ENCODE measurements at places on chromosomes 3 and 15.

GRCh38 chr3:32655167-32655566 is 29.8 kb upstream of the CNOT10 start:
- no peak for DNase-seq

DNA sequence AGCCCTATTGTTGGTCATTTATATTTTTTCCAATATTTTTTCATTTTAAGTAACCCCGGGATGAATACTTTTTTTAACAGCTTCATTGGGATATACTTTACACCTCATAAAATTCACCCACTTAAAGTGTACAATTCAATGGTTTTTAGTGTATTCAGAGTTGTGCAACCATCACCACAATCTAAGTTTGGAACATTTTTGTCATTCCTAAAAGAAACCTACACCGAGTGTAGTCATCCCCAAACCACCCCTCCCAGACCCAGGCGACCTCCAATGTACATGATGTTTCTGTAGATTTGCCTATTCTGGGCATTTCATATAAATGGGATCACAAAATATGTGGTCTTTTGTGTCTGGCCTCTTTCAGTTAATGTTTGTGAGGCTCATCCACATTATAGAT is 118.3 kb upstream of the FRMD4B start:
- DNase-seq = no peak

GRCh38 chr3:136270179-136270578 is 20.0 kb downstream of the PCCB start:
- no peak for DNase-seq

GRCh38 chr15:92053753-92054316 is 200.3 kb downstream of the SLCO3A1 start:
- DNase-seq = no peak

- no peak for DNase-seq
Measured at GRCh38 chr3:105816833-105817232, 52.0 kb downstream of the CBLB start.

GRCh38 chr3:31248563-31248992 is 284.1 kb upstream of the STT3B start:
- DNase-seq = no peak
